BE2C (cell line): ENCODE measurements at places on chromosomes 13 and 19.

DNA sequence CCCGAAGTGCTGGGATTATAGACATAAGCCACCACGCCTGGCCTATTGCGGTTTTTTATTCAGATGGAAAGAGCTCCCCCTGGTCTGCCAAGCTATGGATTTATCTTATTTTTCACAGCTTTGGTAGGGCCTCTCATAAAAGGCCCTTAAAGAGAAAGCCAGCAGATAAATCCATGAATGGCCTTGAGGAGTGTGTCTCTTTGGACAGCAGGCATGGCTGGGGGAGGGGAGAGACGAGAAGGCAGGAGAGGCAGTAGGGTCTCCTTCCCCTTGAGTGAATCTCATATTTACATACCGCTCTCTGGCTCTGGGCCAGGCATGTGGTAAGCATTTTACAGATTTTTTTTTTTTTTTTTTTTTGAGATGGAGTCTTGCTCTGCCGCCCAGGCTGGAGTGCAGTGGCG, 25.2 kb downstream of the MARK4 start:
- DNase-seq, result peak; percentile 61

DNA sequence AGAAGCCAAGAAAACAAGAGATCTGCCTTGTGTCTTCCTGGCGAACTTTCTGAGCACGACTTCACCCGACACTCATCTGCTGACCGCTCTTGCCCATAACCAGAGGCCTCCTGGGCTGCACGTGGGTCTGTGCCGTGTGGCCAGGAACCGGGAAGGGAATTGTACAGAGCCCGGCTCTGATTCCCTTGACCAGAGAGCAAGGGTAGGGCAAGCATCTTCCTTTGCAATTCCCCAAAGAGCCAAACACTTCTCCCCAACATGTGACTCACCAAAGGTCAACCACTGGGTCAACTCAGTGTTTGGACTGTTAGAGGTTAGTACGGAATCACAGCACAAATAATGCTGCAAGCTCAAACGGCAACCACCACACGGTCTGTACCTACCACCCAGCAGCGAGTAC, 48.9 kb downstream of the KLF2 start:
- no peak for DNase-seq

DNA sequence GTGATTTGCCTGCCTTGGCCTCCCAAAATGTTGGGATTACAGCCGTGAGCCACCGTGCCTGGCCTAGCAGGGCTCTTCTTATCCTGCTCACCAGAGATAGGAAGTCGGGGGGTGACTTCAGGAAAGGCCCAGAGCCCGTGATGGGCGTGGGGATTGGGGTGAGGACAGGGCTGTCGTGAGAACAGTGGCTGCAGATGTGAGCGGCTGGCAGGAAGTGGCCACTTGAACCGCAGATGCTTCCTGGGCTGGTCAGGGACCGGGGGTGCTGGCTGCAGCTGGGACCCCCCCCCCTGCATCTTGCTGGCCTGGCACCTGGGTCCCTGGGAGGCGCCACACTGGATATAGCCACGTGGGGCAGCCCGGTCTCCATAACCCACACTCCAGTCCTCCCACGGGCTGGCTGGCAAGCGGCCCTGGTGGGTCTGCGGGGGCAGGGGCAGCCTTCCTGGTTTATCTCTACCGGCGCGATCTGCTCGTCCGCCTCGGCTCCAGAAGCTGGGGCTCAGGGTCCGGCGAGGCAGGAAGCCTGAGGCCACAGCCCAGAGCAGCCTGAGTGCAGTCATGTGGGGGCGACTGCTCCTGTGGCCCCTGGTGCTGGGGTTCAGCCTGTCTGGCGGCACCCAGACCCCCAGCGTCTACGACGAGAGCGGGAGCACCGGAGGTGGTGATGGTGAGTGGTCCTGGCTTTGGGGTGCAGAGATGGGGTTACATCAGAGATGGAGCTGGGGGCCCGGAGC, at the start of gene F2RL3:
Gene F2RL3 (plus strand): TSS at position 371 of the 737 bp plus-strand sequence. CDS start 191 bp downstream, at position 562.
- DNase-seq, result peak; percentile 31

DNA sequence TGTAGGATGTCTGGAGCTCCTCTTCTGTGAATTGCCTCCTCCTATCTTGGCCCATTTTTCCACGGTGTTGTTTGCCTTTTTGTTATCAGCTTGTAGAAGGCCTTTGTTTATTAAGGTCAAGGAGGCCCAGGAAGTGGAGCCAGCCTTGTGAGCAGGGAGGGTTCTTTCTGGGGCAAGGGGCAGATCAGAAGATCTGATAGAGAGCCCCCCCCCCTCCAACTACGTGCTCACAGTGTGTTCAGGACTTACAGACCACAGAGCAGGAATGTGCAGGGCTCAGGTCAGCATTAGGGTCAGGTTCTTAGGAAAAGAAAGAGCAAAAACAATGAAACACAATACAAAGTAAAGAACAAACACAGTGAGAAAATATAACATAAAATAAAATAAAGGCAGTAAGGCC, 59.4 kb downstream of the CCNE1 start:
- no peak for DNase-seq

DNA sequence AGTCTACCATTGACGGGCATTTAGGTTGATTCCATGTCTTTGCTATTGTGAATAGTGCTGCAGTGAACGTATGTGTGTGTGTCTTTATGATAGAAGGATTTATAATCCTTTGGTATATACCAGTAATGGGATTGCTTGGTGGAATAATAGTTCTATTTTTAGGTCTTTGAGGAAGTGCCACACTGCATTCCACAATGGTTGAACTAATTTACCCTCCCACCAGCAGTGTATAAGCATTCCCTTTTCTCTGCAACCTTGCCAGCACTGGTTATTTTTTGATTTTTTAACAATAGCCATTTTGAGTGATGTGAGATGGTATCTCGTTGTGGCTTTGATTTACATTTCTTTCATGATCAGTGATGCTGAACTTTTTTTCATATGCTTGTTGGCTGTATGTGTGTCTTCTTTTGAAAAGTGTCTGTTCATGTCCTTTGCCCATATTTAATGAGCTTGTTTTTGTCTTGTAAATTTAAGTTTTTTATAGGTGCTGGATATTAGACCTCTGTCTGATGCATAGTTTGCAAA, 37.5 kb downstream of the RFC3 start:
- no peak for DNase-seq

- DNase-seq, result no peak
Measured at GRCh38 chr19:32138416-32138815, 207.0 kb upstream of the ZNF507 start.
